ENCODE measurements at places on chromosomes 3 and 15. TPM values are rescaled to one million over a fixed set of nuclear protein-coding genes. Genes with fewer than 3 reads are reported as not detected.

Gene PLCH1
- 0.17 TPM for total RNA-seq

Gene PLSCR2
- not detected for total RNA-seq

DNA sequence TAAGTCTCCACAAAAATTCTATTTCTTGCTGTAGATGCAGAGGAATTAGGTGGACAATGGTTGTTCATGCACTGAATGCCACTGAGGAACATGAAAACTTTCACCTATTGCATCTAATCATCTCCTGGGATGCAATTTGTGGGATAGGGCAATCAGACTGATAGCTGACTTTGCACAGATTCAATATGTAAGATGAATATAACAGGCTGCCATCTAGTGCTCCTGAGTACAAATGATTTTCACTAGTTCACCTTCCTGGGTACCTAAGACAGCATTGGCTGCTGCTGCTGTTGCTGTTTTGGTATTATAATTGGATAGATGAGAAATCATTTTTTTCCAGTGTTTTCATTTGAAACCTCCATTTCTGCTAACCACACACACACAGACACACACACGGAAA lies 19.7 kb downstream of the TIMMDC1 start:
- no peak for DNase-seq

DNA sequence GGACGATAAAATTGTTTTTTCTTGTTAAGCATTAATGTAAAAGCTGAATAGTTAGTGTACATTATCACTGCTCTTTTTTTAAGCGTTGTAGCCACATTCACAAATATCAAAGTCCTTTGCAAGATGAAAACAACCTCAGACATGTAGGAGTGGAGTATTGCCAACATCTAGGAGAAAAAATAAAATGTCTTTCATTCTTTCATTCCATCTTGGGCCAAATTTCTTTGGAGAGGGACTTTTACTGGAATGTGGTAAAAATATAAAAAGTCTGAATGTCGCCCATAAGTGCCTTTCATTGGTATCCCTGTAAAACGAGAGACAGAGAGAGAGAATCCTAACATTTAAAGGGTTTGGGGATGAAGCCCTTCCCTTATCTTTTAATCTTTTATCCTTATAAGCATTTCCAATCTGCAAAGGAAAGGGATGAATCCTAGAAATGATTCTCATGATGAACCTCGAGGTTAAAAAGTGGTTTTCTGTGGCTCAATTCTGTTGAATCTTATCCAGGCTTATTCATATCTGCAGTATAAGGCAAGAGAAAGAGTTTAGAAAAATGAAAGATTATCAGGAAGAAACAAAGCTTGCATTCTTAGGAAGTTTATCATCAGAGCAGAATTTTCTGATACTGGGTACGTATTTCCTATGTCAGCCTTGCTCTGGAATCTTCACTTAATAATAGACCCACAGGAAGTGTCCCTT lies 1031.7 kb downstream of the MCTP2 start:
- no peak for DNase-seq

GRCh38 chr3:18900994-18901393 lies 247.3 kb upstream of the KCNH8 start:
- DNase-seq: no peak

Data from M059J (cell line).